Suppressor macrophage treated with lipopolysaccharide for 1 hour (primary cell): ENCODE measurements at places on chromosomes 1 and 21.

DNA sequence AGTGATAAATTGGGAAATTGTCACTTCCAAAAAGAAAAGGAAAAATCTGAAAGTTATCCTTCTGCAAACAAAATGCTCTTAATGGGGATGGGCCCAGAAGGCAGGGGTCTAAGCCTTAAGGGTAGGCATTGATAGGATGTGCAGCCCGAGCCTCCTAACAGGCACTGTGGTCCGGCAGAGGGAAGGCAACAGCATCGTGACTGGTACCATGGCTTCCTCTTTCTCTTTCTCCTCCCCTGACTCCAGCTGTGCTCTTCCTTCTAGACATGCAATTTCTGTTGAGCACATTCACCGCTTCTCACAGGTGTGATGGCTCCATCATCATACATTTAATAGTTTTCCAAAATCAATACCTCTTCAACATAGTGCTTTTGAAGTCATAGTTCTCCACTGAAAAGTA lies 91.5 kb downstream of the SELENOF start:
- DNase-seq, result peak; percentile 38

GRCh38 chr1:115655306-115655663 lies 13.5 kb downstream of the VANGL1 start:
- no peak for DNase-seq

DNA sequence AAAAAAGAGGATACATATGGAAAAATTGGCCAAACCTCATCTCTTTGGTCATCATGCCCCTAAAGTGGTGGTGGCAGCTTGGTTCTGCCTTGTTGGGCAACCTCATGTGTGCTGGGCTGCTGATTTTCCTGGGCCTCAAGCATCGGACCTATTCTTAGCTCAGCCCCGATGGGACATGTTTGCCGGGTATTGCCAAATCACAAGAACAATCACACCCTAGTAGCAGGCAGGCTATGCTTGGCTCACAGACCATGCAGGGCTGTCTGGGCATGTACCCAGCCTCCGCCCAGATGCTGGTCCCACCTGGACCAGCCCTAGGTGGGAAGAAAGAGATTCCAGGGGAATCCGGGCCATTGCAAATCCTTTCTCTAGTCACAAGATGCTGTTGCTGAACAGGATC lies 189.4 kb upstream of the FGGY start:
- DNase-seq, result no peak

GRCh38 chr1:12434174-12434573 lies 183.8 kb downstream of the DHRS3 start:
- DNase-seq, result peak; percentile 47

DNA sequence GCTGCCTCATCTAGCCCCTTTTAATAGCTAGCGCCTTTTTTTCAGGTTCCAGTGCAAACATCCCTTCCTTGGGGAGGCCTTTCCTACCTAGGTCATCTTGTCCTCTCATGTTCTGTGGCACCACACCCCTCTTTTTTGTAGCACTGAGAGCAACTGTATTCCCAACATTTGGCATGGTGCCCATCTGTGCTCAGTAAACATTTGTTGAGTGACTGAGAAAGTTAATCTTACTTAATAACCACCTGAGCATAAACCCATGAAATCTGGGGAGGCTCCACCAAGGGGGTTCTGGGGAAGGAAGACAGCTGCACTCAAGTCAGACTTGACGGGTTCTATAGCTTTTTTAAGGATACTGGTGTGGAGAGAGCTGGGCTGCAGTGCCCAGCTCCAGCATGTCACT lies 90.0 kb downstream of the NOS1AP start:
- no peak for DNase-seq

- DNase-seq, result no peak
Observed at GRCh38 chr1:24052220-24052619, 59.7 kb downstream of the MYOM3 start.

- DNase-seq, result no peak
Observed at GRCh38 chr1:210244746-210245367, 12.3 kb downstream of the SERTAD4 start.

- DNase-seq, result no peak
Observed at GRCh38 chr1:67142931-67143330, 8.2 kb upstream of the C1orf141 start.

DNA sequence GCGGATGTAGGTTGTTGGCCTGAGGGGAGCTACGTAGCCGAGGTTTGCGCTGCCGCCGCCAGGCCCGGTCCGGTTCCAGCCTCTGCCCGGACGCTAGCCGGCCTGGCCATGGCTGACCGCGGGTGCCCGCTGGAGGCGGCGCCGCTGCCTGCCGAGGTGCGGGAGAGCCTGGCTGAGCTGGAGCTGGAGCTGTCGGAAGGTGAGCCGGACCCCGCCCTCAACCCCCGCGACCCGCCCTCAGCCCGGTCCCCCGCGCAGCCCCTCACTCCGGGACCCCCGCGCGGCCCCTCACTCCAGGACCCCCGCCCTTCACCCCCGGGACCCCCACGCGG lies 299 bp downstream of the DIP2A start:
- no peak for DNase-seq

- no peak for DNase-seq
Observed at GRCh38 chr1:29490204-29490934, 254.0 kb downstream of the PTPRU start.

DNA sequence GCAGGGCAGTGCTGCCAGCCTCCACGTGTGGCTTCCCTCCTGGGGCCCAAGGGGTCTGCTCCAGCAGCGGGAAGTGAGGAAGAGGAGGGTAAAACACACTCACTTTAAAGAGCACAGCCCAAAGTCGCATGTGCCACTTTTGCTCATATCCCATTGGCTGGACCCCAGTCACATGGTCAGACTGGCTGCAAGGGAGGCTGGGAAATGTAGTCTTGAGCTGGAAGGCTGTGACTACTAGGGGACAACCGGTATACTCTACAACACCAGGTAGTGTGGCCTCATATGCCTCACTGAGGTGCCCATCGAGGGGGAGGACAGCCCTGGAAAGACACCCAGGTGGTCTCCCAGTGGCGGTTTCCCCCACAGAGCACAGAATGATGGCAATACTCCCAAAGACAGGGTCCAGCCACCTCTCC lies 45.2 kb downstream of the CAMK2N1 start:
- DNase-seq, result peak; percentile 43

DNA sequence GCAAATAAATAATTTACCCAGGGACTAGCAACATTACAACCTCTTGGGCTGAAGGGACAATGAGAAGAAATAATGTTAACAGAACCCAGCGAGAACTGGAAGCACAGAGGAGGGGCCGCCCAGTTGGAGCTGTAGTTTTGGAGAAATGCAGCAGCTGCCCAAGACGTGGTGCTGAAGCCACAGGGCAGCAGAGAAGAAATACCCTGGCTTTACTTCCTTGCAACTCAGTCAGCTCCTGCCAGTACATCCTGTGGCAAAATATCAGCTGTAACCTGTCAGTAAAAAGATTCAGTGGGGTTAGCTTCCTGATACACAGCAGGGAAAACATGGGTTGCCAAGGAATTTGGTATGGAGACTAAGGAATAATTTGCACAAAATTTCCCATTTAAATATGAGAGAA lies 283.6 kb upstream of the USP25 start:
- DNase-seq, result peak; percentile 48

GRCh38 chr1:12478612-12478985 lies 139.4 kb downstream of the DHRS3 start:
- DNase-seq, result no peak
